ENCODE measurements at places on chromosomes 16 and 17.
A peak's percentile ranks its signal among the peaks of the same experiment; 100 is the strongest.

DNA sequence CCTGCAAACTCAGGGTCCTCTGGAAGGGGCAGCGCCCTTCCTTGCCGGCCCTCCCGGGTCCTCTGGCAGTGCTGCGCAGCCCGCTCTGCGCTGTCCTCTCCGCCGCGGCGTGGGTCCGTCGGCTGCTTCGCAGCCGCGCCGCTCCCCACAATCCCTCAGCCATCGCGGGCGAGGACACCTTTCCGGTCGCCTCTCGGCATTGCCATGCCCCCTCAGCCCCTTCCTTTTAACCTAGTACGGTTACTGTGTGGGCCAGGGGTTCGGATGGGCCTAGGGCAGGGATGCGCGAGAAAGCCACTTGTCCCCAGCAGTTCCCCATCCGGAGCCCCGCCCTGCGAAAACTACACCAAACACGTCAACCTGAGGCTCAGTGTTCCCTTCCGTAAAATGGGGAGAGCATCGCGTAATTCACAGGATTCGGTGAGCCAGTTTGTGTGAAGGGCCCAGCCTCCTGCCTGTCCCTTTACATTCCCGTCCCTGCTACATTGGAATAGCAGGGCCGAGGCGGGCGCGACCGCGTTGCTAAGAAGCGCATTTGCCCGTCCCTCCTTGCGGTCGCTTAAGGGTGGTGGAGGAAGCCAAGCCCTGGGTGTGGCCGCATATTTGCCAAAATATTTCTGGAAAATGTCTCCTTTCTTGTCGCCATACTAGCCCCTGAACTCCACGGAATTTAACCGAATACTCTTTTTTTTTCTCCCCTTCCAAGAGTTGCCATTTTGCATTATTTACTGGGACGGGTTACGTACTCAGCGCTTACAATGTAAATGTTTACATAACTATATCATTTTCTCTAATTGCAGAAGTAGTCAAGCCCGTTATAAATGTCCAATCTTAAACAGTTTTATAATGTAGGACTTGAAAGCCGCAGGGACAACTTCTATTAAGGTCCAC is 13.2 kb downstream of the COPZ2 start:
- DNase-seq, result peak; percentile 30

DNA sequence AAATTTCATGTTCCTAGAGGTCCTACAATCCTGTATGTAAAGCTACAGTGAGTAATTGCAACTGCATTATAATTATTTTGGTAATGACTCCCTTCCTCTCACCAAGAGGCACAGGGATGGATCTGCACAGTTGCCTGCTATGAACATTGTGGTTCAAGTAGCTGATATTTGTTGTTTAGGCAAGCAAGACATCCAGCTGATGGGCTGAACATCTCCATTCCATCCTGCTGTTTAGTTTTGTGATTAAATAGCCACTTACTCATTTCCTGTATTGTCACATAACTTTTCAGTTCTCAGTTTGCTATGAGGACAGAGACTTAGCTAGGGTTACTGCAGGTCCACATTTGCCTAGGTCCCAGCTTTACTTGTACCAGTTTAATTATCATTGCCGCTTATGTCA is 181.2 kb upstream of the TBX2 start:
- no peak for DNase-seq

- DNase-seq, result no peak
Measured at GRCh38 chr16:83266848-83267553, 540.8 kb upstream of the HSBP1 start.

GRCh38 chr17:55056526-55056925 is 88.0 kb downstream of the STXBP4 start:
- DNase-seq, result no peak

DNA sequence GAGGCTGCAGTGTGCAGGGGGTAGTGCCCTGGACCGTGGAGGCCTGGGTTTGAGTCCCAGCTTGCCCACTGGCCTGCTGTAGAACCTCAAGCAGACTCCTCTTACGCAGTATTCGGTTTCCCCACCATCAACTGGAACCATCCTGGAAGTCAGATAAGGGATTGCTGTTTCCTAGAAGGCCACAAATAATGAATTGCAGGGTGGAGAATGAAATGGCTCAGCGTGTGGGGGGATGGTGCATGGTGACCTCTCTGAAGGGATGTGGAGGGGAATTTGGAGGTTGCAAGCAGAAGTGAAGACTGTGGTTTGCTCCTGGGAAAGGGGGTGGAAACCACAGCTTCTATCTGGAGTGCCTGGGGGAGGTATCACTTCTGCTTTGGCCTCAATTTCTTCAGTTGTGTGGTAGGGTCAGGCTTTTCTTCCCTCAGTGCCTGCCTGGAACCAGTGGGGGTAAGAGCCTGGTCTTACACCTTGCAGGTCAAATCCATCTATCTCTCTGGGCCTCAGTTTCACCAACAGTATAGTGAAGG is 1.7 kb downstream of the ADGRG5 start:
- peak; percentile 75 for DNase-seq

GRCh38 chr16:84641643-84642358 is 6.5 kb upstream of the KLHL36 start:
- no peak for DNase-seq

DNA sequence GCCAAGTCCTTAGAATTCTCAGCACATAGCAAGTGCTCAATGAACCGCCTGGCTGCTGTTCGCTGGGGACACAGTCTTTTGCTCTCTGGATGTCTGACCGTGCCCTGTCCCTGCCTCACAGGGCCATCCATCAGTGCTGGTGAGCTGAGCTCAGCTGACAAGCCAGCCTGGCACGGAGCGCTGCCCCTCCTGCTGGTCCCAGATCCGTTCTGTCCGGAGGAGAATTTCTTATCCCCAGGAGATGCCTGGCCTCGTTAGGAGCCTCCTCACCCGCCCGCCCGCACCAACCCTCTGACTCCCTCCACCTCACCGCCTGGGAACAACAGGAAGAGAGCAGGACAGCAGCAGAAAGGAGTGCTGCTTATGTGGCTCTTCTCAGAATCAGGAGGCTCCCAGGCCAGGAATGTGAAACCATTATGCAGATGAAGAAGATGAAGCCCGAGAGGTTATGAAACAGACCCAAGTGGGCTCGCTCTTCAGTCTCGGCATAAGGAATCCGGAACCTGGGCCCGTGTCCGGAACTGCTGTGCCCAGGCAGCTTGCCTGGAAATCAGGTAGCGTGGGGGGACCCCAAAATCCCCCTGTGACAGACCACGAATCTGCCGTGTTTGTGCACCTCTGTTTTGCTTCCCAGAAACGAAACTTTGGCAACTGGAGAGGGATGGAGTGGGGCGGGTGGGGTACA is 28.8 kb upstream of the RMI2 start:
- no peak for DNase-seq

DNA sequence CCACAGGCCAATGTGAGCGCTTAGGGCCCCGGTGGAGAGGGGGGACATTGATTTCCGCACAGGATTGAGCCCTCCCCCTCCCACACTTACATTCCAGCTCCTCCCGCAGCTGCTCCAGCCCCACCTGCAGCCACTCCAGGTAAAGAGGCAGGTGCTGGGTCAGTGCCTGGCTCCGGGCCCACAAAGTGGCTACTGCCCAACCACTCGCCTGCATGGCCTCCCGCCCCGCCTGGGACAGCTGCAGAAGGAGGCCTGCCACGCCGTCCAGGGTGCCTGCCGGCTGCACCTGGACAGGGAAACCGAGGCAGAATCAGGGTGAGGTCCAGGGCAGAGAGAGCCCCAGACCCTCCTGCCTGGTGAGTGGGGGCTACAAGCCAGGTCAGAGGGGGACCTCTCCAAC is 46.3 kb downstream of the RMI2 start:
- no peak for DNase-seq

DNA sequence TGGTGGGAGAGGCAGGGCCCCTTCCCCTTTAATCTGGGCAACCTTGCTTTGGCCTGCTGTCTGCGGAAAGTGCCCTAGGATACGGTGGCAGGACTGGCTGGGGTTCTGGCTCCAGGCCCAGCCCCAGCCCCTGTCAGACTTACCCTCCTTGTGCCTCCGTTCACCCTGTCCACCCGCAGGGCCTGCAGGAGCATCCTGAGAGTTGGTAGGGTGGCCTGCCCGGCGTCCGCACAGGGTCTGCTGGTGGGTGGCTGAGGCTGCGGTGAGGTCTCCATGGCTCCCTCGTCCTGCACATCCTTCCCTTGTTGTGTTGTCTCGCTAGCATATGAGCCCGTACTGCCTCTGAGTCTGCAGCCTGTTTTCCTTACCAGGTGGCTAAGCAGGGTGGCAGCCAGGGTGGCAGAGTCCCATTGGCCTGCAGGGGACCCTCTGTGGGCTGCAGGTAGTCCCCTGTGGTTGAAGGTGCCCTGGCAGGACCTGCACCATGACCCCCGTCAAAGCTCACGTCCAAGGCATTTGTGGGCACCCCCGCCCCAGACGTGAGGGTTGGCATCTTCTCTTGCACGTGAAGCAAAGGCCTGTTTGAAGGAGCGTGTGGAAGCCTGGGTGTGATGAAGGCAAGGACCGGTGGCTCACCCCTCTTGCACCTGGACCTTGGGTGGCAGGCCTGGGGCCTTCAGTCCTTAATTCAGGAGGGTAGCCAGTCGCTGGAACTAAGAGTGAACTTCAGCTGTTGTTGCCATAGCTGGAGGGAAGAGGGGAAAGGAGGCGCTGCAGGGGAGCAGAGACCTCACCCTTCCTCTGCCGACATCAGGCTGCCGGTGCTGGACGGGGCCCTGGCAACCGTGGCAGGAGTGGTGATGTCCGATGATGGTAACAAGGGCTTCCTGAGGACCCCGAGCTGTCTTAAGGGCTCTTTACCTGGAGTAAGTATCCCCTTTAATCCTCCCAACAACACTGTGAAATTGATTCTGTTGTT is 293.7 kb downstream of the SEC14L1 start:
- DNase-seq, result no peak

- DNase-seq, result no peak
Measured at GRCh38 chr17:5283571-5284315, 1.7 kb downstream of the RABEP1 start.

- DNase-seq, result no peak
Measured at GRCh38 chr17:56326001-56326359, 172.7 kb downstream of the ANKFN1 start.

DNA sequence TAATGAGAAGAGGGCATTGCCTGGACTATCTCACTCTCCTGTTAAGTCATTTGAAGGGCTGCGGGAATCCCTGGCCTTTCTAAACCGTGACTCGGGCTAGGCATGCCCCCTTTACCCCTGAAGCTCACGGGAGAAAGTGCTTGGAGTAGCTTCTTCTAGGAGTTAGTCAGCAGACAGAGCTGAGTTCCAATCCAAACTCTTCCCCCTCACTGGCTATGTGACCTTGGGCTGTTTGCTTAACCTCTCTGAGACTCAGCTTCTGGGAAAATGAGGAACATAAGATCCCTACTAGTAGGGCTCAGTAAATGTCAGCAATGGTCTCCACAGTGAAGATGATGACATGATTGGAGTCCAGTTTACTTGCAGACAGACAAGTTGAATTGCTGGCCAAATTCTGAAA is 5.7 kb upstream of the B9D1 start:
- no peak for DNase-seq

DNA sequence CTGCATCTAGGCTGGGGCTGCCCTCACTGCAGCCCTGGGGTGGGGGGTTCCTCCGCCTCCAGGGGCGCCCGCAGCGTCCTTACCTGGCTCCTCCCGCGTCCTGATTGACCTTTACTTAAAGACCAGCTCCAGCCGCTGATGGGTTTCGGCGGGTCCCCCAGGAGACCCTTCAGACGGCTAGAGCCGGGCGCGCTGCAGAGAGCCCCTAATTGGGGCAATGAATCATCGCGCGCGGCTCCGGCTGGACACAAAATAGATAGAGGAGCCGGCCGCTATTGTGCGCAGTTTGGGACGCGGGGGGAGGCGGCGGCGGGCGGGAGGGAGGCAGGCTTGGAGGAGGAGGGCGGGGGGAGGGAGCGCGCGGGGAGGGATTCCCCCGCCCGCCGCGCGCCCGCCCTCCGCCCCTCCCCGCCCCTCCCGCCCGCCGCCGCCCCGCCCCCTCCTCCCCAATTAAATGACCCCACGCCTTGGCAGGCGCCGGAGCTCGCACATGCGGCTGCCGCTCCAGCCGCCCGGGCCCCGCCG is 56.5 kb upstream of the CIBAR2 start:
- no peak for DNase-seq

GRCh38 chr17:78086740-78087139 is 41.8 kb downstream of the TMC6 start:
- DNase-seq, result no peak

- DNase-seq, result no peak
Measured at GRCh38 chr17:47299239-47299910, 24.4 kb upstream of the EFCAB13 start.

- DNase-seq, result no peak
Measured at GRCh38 chr17:50266384-50267073, 7.7 kb upstream of the TMEM92 start.

DNA sequence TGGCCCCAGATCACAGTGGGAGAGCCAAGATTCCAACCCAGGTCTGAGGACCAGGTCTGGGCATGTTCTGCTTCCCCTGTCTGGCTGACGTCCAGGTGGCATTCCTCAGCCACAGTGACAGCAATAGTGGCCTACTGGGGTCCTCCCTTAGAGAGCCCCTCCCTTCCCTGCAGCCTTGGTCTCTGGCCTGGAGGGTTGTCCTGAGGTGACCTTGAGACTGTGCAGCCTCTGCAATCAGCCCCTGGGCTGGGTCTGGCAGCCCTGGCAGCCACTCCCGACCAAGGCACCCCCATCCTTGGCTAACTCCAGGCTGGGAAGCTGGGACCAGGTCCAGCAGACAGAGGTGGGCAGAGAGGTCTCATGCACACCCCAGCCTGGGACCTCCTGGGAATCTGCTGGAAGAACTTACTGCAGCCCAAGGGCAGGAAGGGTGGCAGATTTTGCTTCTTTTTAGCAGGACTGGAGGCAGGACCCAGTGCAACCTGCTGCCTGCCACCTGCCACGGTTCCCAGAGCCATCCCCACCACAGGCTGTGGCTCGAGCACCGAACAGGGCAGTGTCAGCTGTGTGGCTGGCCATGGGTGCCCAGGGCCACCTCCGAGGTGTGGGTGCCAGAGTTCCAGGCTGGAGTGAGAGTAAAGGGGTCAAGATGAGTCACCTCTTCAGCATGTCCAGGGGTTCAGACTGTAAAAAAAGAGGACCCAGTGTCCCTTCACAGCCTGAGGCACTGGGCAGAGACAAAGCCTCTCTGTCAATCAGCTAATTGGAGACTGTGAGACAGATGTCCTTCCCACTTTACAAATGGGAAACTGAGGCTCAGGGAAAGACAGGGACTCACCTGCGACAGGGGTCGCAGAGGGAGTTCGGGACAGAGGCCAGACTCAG is 12.6 kb downstream of the GRB7 start:
- DNase-seq, result no peak

Data from CD4-positive, alpha-beta T cell treated with Interleukin-4 for 1 hour (primary cell).